ENCODE measurements at places on chromosomes 12 and 14. TPM values are rescaled to one million over a fixed set of nuclear protein-coding genes. Genes with fewer than 3 reads are reported as not detected.

DNA sequence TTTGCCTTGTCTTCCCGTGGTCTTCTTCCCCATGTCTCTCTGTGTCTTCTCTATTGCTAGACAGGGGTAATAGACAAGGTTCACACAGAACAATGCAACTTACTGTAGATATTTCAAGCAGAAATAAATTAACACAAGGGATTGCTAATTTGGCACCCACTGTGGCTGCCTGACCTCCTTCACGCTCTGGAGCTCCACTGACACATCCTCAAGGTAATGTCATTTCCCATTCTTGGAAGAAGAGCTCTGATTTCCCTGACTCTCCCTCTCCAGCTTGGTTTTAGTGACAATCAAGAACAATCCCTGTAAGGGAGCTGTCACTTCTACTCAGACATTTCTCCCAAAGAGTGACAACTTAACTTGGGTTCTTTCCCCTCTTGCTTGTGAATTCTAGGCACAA, 105.4 kb upstream of the NAP1L1 start:
- peaks cover 32% of the 10 kb centered on the region for H3K27me3 ChIP-seq
- H3K27ac ChIP-seq: no peak overlapping the region
- no peak overlapping the region for H3K4me3 ChIP-seq
- peaks cover 4% of the 10 kb centered on the region for H3K4me1 ChIP-seq
- DNase-seq: no peak
- H3K36me3 ChIP-seq: no peaks in the 10 kb centered on the region

The PMCH gene
- total RNA-seq: 1.4 TPM

GRCh38 chr12:106490264-106490663, 92.5 kb upstream of the RFX4 start:
- H3K4me1 ChIP-seq: no peaks in the 10 kb centered on the region
- H3K27ac ChIP-seq: no peak overlapping the region
- DNase-seq: no peak
- no peak overlapping the region for H3K4me3 ChIP-seq
- H3K36me3 ChIP-seq: no peaks in the 10 kb centered on the region
- H3K27me3 ChIP-seq: no peaks in the 10 kb centered on the region

The SERPINA12 gene
- not detected for total RNA-seq

GRCh38 chr12:25713264-25713663, 160.2 kb upstream of the LMNTD1 start:
- H3K4me1 ChIP-seq: peaks cover 5% of the 10 kb centered on the region
- no peaks in the 10 kb centered on the region for H3K36me3 ChIP-seq
- DNase-seq: no peak

GRCh38 chr14:32697704-32698103, 241.0 kb upstream of the NPAS3 start:
- H3K36me3 ChIP-seq: no peaks in the 10 kb centered on the region
- H3K27ac ChIP-seq: no peak overlapping the region
- no peak overlapping the region for H3K4me3 ChIP-seq
- no peaks in the 10 kb centered on the region for H3K27me3 ChIP-seq
- peaks cover 1% of the 10 kb centered on the region for H3K4me1 ChIP-seq

The KIAA0586 gene
- total RNA-seq: 34.6 TPM

The FAM161B gene
- total RNA-seq: 1.8 TPM

The TESPA1 gene
- 111 TPM for total RNA-seq

DNA sequence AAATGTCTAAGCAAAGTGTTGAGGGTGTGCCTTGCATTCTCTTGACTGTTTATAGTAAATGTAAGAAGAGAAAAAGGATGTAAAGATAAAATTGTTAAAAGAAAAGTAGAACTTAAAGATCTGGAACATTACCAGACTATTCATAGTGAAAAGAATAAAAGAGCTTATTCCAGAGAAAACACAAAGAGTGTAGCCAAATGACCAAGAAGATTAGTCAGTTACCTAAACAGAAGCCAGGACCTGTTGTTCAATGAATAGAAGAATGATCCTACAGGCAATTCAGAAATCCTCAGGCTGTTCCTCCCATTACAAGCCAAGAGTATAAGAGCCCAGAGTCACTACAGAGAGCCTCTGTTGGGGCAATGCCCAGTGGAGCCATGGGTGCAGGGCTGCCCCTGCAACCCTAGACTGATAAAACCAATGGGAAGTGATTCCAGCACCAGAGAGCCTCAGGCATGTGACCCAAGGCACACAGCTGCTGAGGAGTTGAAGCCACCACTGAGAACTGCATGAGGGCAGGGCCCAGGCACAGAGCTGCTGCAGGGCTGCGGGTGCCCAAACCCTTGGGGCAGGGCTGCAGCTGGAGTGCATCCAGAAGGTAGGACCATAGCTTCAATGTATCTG, 91.1 kb upstream of the SLC38A4 start:
- peaks cover 14% of the 10 kb centered on the region for H3K27me3 ChIP-seq
- no peak for DNase-seq
- no peaks in the 10 kb centered on the region for H3K36me3 ChIP-seq
- H3K27ac ChIP-seq: no peak overlapping the region
- H3K4me3 ChIP-seq: no peak overlapping the region

GRCh38 chr14:51750542-51750941, 98.8 kb downstream of the FRMD6 start:
- H3K4me3 ChIP-seq: no peak overlapping the region
- no peak overlapping the region for H3K27ac ChIP-seq
- no peaks in the 10 kb centered on the region for H3K27me3 ChIP-seq
- DNase-seq: no peak
- no peaks in the 10 kb centered on the region for H3K36me3 ChIP-seq
- H3K4me1 ChIP-seq: no peaks in the 10 kb centered on the region

The TAS2R14 gene
- total RNA-seq: 1.2 TPM

- no peaks in the 10 kb centered on the region for H3K36me3 ChIP-seq
- H3K27ac ChIP-seq: no peak overlapping the region
- no peaks in the 10 kb centered on the region for H3K4me1 ChIP-seq
- no peak overlapping the region for H3K4me3 ChIP-seq
- H3K27me3 ChIP-seq: peaks cover 43% of the 10 kb centered on the region
Observed at GRCh38 chr12:7175493-7175892, 14.0 kb upstream of the PEX5 start.

DNA sequence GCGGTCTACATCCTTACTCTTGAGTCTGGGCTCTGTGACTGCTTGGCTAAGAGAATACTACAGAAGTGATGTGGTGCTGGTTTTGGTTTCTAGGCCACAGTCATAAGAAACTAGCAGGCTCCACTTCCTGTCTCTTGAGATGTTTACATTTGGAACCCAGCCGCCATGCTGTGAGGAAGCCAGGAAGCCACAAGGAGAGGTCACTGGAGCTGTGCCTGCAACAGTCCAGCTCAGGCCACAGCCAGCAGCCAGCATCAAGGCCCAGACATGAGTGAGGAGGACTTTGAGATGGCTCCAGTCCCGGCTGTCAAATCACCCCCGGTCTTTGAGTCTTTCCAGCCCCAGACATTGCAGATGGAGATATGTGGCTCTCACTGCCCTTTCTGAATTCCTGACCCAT, 12.9 kb upstream of the FAM181A start:
- peak; percentile 30 for DNase-seq
- H3K27me3 ChIP-seq: no peaks in the 10 kb centered on the region
- H3K27ac ChIP-seq: no peak overlapping the region
- peaks cover 13% of the 10 kb centered on the region for H3K4me1 ChIP-seq

GRCh38 chr14:73168274-73168673, 32.0 kb downstream of the PSEN1 start:
- H3K36me3 ChIP-seq: peaks cover 50% of the 10 kb centered on the region
- H3K27ac ChIP-seq: no peak overlapping the region
- H3K4me3 ChIP-seq: no peak overlapping the region

DNA sequence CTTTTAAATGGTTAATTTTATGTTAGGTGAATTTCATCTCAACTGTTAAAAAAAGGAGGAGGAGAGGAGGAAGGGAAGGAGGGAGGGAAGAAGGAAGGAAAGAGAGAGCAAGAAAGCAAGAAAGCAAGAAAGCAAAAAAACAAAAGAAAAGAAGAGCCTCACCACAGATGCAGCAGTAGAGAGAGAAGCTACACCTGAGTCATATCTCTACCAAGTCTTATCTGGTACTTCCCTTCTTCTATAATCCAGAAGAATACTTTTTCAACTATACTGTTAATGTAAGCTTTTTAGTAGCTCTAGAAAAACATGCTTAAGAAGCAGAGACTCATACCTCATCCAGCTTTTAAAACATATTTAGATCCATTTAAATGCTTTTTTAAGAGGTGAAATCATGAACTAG, 5.6 kb upstream of the IL26 start:
- no peak overlapping the region for H3K27ac ChIP-seq
- H3K4me3 ChIP-seq: no peak overlapping the region
- DNase-seq: no peak
- peaks cover 6% of the 10 kb centered on the region for H3K36me3 ChIP-seq

- DNase-seq: no peak
- H3K4me1 ChIP-seq: no peaks in the 10 kb centered on the region
- H3K4me3 ChIP-seq: no peak overlapping the region
- no peaks in the 10 kb centered on the region for H3K27me3 ChIP-seq
- no peaks in the 10 kb centered on the region for H3K36me3 ChIP-seq
Observed at GRCh38 chr12:75805905-75806304, 225.7 kb downstream of the PHLDA1 start.

DNA sequence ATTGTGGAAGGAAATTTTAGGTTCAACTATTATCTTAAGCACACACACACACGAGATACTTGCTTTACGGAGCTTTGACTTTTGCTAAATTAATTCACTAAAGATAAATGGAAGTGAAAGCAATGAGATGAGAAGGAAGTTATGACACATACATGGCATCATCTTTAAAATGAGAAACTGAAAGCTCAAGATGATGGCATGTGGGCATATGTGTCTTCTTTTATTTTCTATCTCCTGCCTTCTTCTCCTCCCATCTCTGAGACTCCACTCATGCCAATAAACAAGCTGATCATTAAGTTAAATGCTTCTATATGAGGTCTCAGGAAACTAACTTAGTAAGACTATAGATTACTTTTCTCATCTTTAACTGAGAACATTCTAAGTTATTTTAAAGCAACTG, 216.7 kb downstream of the MED13L start:
- H3K36me3 ChIP-seq: no peaks in the 10 kb centered on the region
- H3K4me1 ChIP-seq: peaks cover 24% of the 10 kb centered on the region
- DNase-seq: no peak
- H3K4me3 ChIP-seq: peak overlapping the region; percentile 59
- H3K27me3 ChIP-seq: no peaks in the 10 kb centered on the region

- peaks cover 55% of the 10 kb centered on the region for H3K4me1 ChIP-seq
- H3K27ac ChIP-seq: peak overlapping the region; percentile 78
- H3K27me3 ChIP-seq: peaks cover 1% of the 10 kb centered on the region
- H3K36me3 ChIP-seq: no peaks in the 10 kb centered on the region
Observed at GRCh38 chr14:94021416-94022157, 4.6 kb upstream of the OTUB2 start.

GRCh38 chr12:53424626-53425514, 1.2 kb downstream of the AMHR2 start:
- H3K4me3 ChIP-seq: no peak overlapping the region
- H3K36me3 ChIP-seq: no peaks in the 10 kb centered on the region

- H3K36me3 ChIP-seq: no peaks in the 10 kb centered on the region
- no peak for DNase-seq
- H3K27ac ChIP-seq: no peak overlapping the region
Observed at GRCh38 chr14:36901861-36902260, 240.2 kb downstream of the PAX9 start.

The ARG2 gene
- 7.7 TPM for total RNA-seq

DNA sequence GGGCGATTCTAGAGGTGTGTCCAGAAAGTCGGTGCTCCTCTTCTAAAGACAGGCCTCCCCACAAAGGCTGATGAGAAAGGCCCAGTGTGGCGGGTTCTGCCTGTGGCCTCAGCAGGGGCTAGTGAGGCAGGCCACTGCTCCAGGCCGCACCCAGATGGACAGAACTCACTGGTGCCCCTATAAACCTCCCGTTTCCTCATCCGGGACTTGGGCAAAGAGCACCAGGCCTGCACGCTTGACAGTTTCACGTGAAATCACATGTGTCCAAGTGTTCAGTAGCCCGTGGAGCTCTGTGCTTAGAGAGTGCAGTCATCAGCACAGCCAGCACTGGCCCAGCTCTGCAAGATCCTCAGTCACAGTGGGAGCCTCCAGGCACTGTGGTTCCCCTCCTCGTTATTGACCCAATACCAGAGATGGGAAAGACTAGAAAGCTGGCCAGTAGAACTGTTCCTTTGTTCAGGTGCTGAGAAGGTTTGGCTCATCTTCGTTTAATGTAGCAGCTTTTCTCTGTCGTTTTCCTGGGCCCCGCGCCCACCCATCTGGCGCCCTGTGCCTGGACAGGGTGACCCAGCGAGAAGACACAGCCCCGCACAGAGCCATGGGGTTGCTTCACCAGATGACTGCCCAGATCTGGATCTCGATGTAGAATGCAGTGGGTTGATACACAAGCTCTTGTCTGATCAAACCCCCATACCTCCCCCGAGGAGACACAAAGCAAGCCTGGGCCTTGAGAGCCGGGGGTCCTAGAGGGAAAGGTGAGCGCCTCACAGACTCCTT, 26.3 kb downstream of the IL31 start:
- H3K4me1 ChIP-seq: no peaks in the 10 kb centered on the region
- peaks cover 19% of the 10 kb centered on the region for H3K27me3 ChIP-seq
- DNase-seq: no peak
- no peak overlapping the region for H3K27ac ChIP-seq
- no peak overlapping the region for H3K4me3 ChIP-seq
- H3K36me3 ChIP-seq: no peaks in the 10 kb centered on the region

The EIF4B gene
- total RNA-seq: 303 TPM

DNA sequence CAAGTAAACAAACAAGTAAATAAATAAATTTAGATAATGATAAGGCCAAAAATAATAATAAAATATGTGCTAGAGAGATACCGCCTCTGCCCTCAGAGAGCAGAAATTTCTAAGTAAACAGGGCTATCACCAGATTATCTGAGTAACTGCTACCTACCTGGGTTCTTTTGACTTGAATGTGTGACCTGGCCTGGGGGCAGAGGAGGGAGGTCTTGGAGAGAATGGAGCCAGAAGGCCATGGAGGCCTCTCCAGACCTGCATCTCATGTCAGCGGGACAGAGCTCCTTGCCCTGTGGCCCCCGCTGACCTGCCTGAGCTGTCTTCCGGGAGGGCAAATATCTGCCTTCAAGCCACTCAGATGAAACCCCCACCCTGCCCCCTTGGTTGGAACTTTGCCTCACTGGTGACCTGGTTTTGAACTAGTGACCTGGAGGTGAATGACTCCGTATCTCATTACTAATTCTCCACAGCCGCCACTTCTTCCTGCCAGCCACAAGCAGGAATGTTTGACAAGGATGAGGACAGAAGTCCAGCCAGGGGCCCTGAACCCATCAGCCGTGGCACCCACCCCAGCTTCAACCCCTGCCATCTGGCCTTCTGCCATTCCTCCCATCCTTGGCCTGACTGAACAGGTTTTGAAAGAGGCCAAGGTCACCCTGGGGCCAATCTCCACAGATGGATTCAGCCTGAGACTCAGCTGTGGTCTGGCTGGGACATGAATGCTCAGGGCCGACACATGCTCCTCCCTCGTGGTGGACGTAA, 86.8 kb upstream of the PARP11 start:
- no peak overlapping the region for H3K27ac ChIP-seq
- peaks cover 21% of the 10 kb centered on the region for H3K4me1 ChIP-seq
- no peaks in the 10 kb centered on the region for H3K27me3 ChIP-seq
- no peak for DNase-seq
- H3K36me3 ChIP-seq: peaks cover 2% of the 10 kb centered on the region
- no peak overlapping the region for H3K4me3 ChIP-seq

- H3K27ac ChIP-seq: no peak overlapping the region
- no peak for DNase-seq
- H3K36me3 ChIP-seq: no peaks in the 10 kb centered on the region
- H3K4me1 ChIP-seq: no peaks in the 10 kb centered on the region
- H3K4me3 ChIP-seq: no peak overlapping the region
- H3K27me3 ChIP-seq: peaks cover 11% of the 10 kb centered on the region
Observed at GRCh38 chr12:3313066-3313465, 177.9 kb upstream of the PRMT8 start.

The IFNG-AS1 gene
- 0.35 TPM for total RNA-seq

GRCh38 chr12:25883026-25883916, 75.2 kb upstream of the RASSF8 start:
- no peak overlapping the region for H3K4me3 ChIP-seq
- DNase-seq: no peak
- no peaks in the 10 kb centered on the region for H3K4me1 ChIP-seq
- no peak overlapping the region for H3K27ac ChIP-seq
- no peaks in the 10 kb centered on the region for H3K27me3 ChIP-seq
- H3K36me3 ChIP-seq: no peaks in the 10 kb centered on the region

The CSAD gene
- total RNA-seq: 31.0 TPM
